ENCODE measurements at places on chromosomes 12 and 14. TPM values are rescaled to one million over a fixed set of nuclear protein-coding genes. Genes with fewer than 3 reads are reported as not detected.

DNA sequence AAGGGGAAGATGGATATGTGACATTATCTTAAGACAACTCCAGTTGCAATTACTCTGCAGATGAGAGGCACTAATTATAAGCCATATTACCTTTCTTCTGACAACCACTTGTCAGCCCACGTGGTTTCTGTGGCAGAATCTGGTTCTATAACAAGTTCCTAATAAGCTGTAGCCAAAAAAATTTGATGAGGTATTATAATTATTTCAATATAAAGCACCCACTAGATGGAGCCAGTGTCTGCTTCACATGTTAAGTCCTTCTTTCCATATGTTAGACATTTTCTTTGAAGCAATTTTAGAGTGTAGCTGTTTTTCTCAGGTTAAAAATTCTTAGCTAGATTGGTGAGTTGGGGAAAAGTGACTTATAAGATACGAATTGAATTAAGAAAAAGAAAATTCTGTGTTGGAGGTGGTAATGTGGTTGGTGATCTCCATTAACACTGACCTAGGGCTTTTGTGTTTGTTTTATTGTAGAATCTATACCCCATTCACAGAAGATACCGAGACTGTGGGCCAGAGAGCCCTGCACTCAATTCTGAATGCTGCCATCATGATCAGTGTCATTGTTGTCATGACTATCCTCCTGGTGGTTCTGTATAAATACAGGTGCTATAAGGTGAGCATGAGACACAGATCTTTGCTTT, 36.9 kb downstream of the PSEN1 start:
- H3K27me3 ChIP-seq = no peaks in the 10 kb centered on the region
- no peak overlapping the region for H3K4me3 ChIP-seq
- no peaks in the 10 kb centered on the region for H3K4me1 ChIP-seq
- peaks cover 15% of the 10 kb centered on the region for H3K36me3 ChIP-seq

GAPDH gene
- total RNA-seq = 6,143 TPM

DNA sequence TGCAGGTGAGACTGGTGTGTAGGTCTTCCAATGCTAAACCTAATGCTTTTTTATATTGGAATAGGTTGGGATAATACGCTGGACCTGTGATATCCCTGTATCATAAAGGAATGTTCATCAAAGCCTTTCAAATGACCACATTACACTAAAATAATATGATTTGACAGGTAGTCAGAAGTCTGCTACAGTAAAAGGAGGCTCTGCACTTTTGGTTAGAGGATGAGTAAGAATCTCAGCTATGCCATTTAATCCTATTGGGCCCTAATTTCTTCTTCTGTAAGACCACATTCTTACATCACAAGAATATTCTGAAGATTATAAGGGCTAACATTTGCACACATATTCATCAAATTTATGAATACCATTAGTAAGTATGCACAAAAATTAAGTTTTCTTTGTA, 250.5 kb upstream of the FLRT2 start:
- DNase-seq = no peak
- no peaks in the 10 kb centered on the region for H3K4me1 ChIP-seq

DNA sequence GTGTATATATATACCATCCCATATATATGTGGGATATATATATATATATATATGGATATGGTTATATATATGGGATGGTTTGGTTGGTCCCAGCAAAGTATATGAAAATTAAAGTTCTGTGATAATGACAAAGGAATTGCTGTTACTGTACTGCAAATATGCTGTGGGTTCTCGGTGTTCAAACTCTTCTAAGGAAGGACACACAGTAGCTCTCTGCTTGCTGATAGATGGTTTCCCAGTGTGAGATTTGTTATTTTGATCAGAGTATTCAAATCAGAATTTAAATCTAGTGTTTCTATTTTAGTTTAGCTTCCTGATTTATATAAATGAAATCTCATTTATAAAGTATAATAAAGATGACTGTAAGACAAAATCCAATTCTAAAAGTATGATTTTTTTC, 19.7 kb downstream of the SLC35E3 start:
- no peak overlapping the region for H3K27ac ChIP-seq
- no peak for DNase-seq
- no peaks in the 10 kb centered on the region for H3K4me1 ChIP-seq
- no peak overlapping the region for H3K4me3 ChIP-seq
- no peaks in the 10 kb centered on the region for H3K27me3 ChIP-seq
- H3K36me3 ChIP-seq = no peaks in the 10 kb centered on the region

GRCh38 chr14:69741055-69741454, 25.9 kb upstream of the SRSF5 start:
- H3K4me3 ChIP-seq = no peak overlapping the region
- H3K27me3 ChIP-seq = no peaks in the 10 kb centered on the region
- H3K36me3 ChIP-seq = no peaks in the 10 kb centered on the region
- H3K4me1 ChIP-seq = peaks cover 32% of the 10 kb centered on the region

GRCh38 chr14:81743605-81744004, 210.0 kb upstream of the SEL1L start:
- no peaks in the 10 kb centered on the region for H3K4me1 ChIP-seq
- H3K27me3 ChIP-seq = no peaks in the 10 kb centered on the region
- DNase-seq = no peak
- H3K36me3 ChIP-seq = no peaks in the 10 kb centered on the region
- H3K27ac ChIP-seq = no peak overlapping the region

DNA sequence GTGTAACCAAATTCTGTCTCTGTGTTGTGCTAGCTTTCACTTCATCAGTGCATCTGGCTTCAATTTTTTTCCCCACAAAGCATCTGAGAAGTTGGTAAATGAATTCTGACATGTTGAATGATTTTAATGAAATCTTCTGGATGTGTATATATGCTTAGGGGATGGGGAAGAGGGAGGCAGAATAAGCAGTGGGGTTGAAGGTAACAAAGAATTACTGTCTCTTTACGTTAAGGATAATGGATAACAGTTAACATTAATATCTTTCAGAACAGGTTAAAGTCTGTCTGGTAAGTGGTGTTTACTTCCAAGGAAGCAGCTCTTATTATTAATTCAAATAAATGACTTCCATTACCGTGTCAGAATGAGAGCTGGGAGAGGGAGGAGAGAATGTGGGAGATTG, 261.7 kb downstream of the ERC1 start:
- H3K36me3 ChIP-seq = no peaks in the 10 kb centered on the region
- H3K4me3 ChIP-seq = no peak overlapping the region
- H3K27ac ChIP-seq = no peak overlapping the region
- no peaks in the 10 kb centered on the region for H3K4me1 ChIP-seq

GRCh38 chr12:122730215-122731014, at the start of gene HCAR1:
Gene HCAR1, minus strand, starts transcription at chr12:122730844. Its CDS starts 505 bp downstream, at chr12:122730339.
- H3K27ac ChIP-seq = peak within 1 kb of the TSS; percentile 61
- H3K4me3 ChIP-seq = peak within 1 kb of the TSS; percentile 77
- no peaks in the 10 kb centered on the region for H3K36me3 ChIP-seq
- peaks cover 37% of the 10 kb centered on the region for H3K4me1 ChIP-seq
- H3K27me3 ChIP-seq = no peaks in the 10 kb centered on the region

OVCH1 gene
- not detected for total RNA-seq

- no peak for DNase-seq
- peak overlapping the region; percentile 54 for H3K4me3 ChIP-seq
- 0 out of 2 replicates have a peak, but pooled peaks cover 5% of the 10 kb centered on the region for H3K4me1 ChIP-seq
- H3K27me3 ChIP-seq = no peaks in the 10 kb centered on the region
Observed at GRCh38 chr12:130839770-130840404, 837 bp upstream of the STX2 start.

DNA sequence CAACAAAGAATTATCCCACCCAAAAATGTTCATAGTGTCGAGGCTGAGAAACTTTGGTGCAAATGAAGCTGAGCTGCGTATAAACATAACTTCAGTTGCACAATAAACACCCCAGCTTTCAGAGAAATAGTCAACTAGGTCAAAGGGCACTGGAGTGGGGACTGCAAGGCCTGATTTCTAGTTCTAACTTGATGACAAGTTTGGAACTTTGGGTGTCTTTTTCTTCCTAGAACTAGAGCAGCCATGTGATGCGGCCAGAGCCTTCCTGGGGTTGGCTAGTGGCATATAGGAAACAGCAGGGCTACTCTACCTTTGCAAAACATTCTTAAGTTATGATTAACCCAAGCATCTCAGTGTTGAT, 298.4 kb upstream of the AMIGO2 start:
- H3K4me1 ChIP-seq = peaks cover 11% of the 10 kb centered on the region
- no peaks in the 10 kb centered on the region for H3K27me3 ChIP-seq

GRCh38 chr12:94783862-94784261, 133.5 kb upstream of the TMCC3 start:
- no peak for DNase-seq
- no peaks in the 10 kb centered on the region for H3K27me3 ChIP-seq
- no peak overlapping the region for H3K27ac ChIP-seq

MYO1A gene
- total RNA-seq = not detected
